Cortex of kidney (tissue), 1 donor: ENCODE measurements at places on chromosomes 12 and 14.

GRCh38 chr14:49286257-49286983 is 299.8 kb downstream of the RPS29 start:
- no peak for DNase-seq

- DNase-seq = no peak
Measured at GRCh38 chr12:104520242-104520900, 63.6 kb downstream of the CHST11 start.

DNA sequence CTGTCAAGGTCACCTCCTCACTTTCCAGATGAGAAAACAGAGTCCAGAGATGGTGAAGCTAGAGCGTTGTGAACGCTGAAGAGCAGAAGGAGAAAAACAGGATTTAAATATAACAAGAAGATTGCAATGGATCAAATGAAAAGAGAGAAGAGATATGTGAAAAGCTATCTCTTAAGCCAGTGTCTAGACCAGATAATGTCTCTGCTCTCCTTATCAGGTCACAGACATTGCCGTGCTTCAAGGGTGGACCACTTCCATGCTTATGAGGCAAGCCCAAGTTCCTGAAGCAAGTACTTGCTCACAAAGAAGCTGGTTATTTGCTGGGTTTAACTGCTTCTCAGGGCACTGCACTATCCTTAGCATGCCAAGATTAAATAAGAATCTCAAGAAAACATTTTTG is 31.6 kb upstream of the FRS2 start:
- no peak for DNase-seq

- DNase-seq = no peak
Measured at GRCh38 chr14:35222872-35223466, 69.2 kb upstream of the PSMA6 start.

- no peak for DNase-seq
Measured at GRCh38 chr14:90266441-90267154, 10.2 kb downstream of the PSMC1 start.

DNA sequence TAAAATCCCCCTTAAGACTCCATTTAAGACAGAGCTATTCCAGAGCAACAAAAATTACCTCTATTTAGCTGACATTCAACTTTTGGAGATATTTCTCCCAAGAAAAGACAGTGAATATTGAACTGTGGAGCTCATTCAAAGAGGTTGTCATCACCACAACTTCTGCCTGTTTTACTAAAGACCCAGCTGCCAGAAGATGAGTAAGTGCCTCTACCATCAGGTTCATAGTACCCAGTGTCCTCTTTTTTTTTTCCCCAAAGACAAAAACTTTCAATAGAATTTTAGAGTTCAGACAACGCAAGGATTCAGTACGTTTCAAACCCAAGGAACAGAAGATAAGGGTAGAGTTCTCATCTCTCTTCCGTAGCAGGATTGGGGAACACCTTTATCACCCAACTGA is 461.3 kb downstream of the BCAT1 start:
- DNase-seq = no peak

- no peak for DNase-seq
Measured at GRCh38 chr12:11653215-11653753, 3.8 kb downstream of the ETV6 start.

DNA sequence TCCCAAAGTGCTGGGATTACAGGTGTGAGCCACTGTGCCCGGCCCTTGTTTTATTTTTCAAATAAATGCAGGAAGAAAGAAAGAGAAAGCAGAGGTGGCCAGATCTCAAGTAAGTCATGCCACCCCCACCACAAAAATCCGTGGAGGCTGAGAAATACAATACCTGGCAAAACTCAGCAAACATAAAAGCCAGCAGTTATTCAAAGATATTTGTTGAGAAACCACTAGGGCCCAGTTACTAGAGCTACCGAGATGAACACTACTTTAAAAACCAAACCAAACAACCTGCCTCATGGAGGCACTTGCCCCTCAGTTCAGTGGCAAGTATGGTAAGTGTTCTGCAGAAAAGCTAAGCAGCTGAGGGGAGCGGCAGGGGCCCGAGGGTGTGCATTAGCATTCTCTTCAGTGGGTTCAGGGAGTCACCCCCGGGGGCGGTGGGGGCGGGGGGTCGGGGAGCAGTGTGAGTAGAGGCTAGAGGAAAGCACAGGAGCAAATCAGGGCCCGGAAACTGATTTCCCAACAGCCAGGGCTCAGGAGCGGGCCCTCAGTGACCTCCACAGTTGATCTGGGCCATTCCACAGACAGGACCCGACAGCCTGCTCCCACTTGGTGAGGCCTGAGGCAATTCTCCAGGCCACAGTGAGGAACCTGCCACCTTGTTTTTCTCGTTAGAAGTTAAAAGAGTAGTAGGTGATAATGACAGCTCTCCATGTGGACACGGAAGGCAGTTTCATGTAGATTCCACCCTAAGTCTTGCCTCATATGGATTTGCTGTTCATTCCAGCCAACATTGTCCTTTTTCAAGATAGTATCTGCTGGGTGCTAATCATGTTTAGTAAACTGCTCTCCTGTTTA is 8.6 kb downstream of the EVL start:
- no peak for DNase-seq

DNA sequence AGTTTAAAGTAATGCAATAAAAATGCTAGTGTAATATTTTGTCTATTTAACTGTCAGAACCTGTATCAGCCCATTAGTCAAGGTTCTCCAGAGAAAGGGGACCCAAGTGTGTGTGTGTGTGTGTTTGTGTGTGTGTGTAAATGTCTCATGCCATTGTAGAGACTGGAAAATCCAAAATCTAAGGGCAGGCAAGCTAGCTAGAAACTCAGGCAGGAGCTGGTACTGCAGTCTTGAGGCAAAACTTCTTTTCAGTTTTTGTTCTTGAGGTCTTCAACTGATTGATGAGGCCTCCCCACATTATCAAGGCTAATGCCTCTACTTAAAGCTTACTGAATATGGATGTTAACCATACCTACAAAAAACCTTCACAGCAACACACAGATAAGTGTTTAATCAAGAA is 126.7 kb downstream of the PRKD1 start:
- no peak for DNase-seq

DNA sequence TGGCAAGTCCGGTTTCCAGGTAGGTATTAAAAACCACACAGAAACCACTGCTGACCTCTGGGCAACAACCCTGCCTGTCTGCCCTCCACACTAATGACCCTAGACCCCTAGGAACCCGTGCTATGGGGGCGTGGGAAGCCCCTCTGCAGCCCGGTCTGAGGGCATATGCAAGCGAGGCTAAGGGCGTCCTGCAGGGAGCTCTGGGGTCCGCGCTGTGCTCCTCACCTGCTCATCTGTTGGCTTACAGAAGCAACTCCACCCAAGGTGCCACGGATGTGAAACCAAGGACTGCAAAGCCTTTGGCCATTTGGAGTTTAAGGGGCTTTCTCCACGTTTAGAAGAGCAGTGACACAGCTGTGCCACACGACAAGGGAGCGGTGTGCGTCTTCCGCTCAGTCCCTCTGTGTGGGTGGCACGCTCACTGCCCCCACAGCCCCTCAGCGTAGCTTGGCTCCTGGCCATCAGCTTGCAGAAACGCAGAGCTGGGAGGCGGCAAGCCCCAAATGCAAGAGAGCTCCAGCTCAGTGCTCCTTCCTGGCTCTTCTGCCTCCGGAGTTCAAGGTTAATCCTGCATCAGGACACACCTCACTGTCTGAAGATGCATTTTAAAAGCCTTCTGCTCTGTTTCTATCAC is 18.4 kb downstream of the AMN start:
- no peak for DNase-seq

DNA sequence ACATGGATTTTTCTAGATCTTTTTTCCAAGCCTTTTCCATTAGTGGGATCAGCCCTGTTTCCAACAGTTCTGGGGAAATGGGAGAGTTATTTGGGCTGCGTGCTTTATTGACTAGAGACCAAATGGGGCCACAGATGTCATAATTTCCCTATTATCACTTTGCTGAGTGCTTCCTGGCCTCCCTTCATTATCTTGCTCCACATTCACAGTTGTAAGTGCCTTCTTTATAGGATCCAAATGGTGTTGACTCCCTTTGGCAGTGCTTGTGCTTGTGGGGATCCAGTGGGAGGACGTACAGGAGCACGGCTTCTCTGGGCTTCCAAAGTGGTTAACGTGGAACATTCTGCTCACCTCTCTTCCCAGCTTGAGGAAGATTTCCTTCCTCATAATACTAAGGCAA is 141.0 kb upstream of the RMST start:
- DNase-seq = no peak

- no peak for DNase-seq
Measured at GRCh38 chr12:66962290-66962689, 283.4 kb upstream of the GRIP1 start.

DNA sequence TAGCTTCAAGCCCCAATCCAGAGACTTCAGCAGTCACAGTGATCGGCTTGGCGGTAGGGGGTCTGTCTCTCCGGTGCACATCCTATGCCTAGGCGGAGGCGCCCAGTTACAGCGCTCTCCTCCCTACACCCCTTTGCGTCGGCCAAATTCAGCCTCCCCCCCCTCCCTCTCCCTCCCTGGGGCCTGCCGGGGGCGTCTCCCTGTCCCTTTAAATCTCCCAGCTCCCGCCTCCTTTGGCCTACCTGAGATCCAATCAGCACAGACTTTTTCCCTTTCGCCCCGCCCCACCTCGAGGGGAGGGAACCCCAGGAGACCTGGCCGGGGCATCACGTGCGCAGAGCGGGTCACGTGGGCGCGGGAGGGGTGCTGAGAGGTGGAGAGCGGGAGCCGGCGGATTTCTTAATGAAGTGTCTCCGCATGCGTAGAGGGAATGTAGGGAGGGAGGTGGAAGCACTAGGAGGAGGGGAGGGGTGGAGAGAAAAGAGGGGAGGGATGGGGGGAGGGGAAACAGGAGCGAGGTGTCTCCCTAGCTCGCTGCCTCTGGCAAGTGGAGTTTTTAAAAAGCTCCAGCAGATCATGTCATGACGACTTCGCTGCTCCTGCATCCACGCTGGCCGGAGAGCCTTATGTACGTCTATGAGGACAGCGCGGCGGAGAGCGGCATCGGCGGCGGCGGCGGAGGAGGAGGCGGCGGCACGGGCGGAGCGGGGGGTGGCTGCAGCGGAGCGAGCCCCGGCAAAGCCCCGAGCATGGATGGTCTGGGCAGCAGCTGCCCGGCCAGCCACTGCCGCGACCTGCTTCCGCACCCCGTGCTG is at the start of gene HOXC13:
Gene HOXC13, plus strand, starts transcription at position 506 of the 815 bp plus-strand sequence. Its CDS starts 76 bp downstream, at position 582.
- DNase-seq = no peak

GRCh38 chr12:52656616-52657015 is 4.6 kb upstream of the KRT2 start:
- DNase-seq = no peak

DNA sequence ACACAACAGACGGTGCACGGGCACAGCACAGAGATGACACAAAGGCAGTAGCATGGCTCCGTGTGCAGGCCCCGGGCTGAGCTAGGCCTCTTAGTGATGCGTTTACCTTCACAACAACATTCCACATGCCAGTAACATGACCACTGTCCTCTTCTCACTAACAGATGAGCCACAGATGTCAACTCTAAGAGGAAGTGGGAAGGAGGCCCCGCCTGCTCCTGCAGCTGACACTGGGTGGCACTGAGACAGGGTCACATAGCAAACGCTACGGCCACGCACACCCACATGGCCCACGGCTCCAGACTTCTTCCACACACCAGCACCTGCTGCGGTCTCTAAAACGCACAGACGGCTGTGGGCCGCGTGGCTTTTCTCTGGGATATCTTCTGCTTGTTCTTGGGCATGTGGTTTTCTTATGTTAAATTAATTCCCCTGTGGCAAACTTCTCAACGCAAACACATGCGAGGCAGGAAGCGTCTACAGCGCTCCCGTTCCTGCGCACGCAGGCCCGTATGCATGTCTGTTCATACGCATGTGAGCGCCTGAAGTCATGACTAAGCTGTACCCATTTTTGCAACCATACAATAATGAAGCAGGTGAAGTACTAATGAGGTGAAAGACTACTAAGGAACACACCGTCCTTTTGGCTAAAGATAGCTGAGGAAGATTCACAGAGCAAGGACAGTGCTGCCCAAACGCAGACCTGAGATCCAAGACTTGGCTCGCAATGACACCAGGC is 26.8 kb downstream of the AMN start:
- DNase-seq = no peak

DNA sequence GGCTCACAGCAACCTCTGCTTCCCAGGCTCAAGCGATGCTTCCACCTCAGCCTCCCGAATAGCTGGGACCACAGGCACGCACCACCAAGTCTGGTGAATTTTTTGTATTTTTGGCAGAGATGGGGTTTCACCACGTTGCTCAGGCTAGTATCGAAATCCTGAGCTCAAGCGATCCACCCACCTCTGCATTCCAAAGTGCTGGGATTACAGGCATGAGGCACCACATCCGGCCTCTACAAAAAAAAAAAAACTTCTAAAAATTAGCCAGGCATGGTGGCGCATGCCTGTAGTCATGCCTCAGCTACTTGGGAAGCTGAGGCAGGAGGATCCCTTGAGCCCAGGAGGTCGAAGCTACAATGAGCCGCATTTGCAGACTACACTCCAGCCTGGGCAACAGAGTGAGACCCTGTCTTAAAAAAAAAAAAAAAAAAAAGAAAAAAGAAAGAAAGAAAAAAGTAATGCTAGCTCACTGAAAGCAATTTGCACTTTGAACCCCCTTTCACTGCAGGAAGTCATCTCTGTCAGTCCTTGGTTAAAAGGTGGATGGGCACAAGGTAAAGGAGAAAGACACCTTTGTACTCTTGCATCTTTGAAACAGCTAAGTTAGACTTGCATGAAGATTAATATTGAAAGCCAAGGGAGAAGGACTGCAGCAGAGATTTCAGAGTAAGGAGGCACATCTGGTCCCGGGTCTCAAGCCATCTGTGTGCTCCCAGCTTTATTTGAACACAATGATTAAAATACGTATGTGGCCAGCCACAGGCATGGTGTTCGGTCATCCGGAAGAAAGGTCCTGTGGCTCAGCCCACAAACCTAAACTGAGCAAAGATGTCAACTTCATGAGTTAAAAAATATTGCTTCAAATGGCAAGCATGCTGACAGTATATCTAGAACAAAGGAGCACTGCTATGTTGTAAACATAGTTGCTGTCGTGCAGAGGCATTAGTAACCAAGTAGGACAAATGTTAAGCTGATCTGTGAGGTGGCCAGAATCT is 103.8 kb upstream of the HMGA2 start:
- DNase-seq = no peak

GRCh38 chr12:94636462-94637085 is 13.8 kb downstream of the TMCC3 start:
- DNase-seq = no peak

DNA sequence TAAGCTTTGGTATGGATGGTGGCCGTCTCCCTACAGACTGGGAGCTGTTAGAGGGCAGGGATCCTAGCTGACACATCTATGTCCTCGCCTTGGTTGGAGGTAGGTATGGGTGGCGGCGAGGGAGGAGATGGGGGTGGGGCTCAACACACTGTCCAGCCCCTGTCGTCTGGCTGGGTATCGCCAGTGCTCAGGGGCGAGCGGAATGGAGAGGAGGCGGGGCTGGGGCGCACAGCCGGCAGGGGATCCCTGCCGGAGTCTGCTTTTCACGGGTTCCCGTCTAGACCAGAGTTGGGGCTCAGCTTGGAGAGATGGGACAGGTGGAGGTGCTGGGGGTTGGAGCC is 16.1 kb downstream of the TAMALIN start:
- DNase-seq = no peak

DNA sequence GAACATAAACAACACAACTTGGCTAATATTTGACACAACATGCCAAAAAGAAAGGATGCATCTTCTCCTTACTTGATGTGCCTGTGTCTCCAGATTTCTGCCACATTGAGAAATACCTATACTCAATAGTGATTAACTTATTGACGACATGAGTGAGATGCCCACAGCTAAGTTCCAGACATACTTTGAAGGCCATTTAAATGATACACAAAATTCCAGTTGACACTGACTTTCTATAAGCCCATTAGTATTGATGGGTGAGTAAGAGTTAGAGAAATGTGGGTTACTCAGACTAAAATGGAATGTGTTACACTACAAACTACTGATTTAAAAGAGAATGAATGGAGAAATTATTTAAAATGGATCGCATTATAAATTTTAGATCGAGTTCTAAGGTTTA is 838.2 kb upstream of the MGAT4C start:
- DNase-seq = no peak

- DNase-seq = no peak
Measured at GRCh38 chr12:43308776-43309175, 243.2 kb downstream of the ADAMTS20 start.
